ENCODE measurements at places on chromosomes 11 and 22.

- no peak for DNase-seq
Measured at GRCh38 chr11:967995-968751, 42.5 kb downstream of the AP2A2 start.

- DNase-seq = no peak
Measured at GRCh38 chr22:19039796-19040280, 82.4 kb downstream of the DGCR2 start.

DNA sequence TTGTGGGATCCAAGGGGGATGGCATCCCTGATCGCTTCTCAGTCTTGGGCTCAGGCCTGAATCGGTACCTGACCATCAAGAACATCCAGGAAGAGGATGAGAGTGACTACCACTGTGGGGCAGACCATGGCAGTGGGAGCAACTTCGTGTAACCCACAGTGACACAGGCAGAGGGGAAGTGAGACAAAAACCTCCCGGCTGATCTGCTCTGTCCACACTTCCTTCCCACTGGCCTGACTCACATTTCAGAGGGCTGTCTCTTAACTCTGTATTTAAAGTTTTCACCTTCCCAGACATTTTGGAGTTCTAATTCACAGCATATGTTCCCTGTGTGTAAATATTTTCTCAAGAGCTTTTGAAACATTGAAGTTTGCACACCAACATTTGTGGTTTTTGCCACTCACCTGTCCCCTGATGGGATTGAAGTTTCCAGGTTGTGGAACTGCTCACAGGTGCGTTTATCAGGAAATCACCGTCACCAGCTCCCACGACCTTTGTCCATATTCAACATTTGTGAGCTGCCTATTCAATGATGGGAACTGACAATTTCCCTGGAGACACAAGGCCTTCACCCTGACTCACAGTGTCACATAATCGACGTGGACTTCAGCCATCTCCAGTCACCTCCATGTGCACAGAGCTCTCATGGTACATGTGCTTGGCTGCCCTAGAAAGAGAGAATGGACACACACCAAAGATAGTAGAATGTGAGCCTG is 99.2 kb downstream of the VPREB1 start:
- DNase-seq = no peak

- no peak for DNase-seq
Measured at GRCh38 chr11:85236211-85236610, 390.9 kb downstream of the DLG2 start.

DNA sequence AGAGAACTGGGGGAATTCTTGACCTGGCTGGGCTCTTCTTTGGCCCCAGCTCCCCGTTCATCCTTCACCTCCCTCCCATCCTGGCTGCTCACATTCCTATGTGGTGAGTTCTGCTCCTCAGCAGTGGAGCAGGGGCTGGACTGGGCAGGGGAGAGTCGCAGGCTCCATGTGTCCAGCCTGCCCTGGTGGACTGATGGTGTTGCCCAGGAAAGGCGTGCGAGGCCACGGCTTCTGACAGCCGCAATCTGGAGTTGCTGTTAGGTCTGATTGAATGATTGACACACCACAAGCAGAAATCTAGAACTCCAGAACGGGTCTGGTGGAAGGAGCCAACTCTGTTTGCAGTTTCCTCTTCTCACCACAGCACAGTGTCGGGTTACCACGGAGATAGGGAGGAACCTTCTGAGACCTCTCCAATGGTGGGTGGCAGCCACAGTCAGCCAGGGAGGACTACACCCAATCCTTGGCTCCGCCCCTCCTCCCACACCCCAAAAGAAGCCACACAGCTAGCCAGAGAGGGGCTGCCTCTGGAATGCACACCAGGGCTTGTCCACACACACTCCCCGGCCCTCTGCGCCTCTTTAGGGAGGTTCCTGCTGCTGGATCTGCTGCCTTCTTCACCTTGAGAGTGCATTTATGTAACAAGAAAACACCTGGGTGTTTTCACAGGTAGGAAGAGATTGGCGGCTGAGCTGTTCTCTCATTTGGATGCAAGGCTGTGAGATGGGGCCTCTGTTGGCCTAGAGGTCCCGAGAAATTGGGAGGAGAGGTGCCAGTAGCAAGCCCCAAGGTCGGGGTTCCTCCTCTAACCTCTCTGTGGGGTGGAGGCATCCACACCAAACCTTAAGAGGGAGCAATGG is 56.4 kb upstream of the CD44 start:
- DNase-seq = no peak

GRCh38 chr11:8111636-8112035 is 30.6 kb downstream of the TUB start:
- DNase-seq = no peak

DNA sequence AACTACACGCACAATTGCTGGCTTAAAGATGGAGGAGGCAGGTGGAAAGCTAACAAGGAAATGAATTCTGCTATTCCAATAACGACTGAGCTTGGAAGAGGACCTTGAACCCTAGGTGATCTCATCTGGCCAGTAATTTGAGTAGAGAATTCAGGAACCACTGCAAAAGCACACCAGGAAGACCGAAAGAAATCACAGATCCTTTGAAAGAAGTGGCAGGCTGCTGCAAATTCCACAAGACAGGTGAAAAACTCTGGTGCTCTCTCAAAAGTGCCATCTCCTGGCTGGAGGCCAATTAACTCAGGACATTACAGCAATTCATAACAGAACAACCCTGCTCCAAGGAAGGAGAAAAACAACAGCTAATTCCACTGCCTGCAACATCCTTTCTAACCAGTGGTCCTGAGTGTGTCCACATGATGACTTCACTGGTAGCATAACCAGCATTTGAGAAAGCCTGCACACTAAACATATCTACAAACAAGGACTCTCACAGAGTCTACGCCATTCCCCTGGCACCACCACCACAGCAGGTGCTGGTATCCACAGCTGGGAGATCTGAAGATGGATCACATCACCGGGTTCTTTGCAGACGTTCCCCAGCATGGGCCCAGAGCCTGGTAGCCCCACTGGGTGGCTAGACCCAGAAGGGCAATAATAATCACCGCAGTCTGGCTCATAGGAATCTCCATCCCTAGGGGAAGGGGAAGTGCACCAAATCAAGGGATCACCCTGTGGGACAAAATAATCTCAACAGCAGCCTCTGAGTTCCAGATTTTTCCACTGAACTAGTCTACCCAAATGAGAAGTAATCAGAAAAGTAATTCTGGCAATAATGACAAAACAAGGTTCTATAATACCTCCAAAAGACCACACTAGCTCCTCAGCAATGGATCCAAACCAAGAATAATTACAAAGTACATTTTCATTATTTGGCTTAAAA is 44.9 kb upstream of the CLTCL1 start:
- no peak for DNase-seq

- no peak for DNase-seq
Measured at GRCh38 chr11:88266919-88267318, 70.6 kb downstream of the CTSC start.

GRCh38 chr11:95058621-95059020 is 8.1 kb upstream of the SRSF8 start:
- no peak for DNase-seq

DNA sequence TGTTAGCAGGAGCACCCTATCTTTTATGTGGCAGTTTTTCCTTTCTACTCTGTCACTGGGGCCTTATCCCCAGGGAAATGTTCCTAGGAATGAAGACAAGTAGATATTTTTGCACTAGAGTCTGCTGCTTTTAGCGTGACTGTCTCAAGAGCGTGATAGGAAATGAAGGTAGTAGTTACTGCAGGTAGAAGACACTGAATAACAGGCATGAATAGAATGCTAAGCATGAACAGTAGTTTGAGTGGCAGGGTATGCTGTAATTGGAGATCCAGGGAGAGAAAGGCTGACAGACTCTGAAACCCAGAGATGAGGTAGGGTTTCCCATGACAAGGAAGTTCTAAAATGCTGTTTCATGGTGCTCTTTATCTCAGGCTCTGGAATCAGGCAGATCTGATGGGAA is 475.1 kb downstream of the NELL1 start:
- DNase-seq = no peak

DNA sequence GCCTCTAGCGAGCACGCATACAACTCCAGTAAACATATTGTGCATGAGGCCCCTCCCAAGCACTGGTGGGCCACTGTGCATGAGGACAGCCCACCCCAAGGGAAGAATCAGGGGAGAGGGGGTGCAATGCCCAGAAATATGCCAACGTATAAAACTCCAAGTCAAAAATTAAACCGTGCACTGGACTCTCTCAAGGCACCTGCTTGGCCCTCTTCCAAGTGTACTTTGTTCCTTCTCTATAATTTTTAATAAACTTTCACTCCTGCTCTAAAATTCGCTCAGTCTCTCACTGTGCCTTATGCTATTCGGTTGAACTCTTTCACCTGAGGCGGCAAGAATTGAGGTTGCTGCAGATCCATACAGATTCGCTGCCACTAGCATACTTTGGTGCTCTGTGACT is 465.3 kb upstream of the TENM4 start:
- DNase-seq = no peak

- DNase-seq = no peak
Measured at GRCh38 chr22:26471522-26471921, 12.1 kb downstream of the HPS4 start.

DNA sequence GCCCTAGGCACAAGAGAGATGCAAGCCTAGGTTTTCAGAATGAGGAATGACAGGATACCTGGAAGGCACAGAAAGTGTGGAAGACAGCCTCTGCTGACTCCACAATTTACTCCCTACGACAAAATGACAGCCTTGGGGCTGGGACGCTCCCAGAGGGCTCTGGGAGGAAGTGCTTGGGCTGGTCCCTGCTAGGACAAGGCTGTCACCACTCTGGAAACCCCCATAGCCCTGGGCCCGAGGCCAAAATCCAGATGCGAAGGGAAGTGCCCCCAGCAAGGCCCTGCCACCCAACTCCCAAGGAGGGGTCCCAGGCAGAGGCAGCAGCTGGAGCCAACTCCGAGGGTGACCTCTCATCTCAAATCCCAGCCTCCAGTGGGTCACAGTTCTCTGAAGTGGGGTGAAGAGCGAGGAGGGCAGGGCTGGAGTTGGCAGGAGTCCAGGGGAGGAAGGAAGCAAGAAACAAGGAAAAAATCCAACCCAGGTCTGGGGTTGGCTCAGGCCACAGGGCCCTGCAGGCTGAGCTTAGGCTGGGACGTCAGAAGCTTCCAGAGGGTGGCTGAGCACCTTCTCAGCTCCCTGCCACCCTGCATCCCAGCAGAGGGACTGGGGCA is 6.3 kb upstream of the CDC42EP2 start:
- no peak for DNase-seq

DNA sequence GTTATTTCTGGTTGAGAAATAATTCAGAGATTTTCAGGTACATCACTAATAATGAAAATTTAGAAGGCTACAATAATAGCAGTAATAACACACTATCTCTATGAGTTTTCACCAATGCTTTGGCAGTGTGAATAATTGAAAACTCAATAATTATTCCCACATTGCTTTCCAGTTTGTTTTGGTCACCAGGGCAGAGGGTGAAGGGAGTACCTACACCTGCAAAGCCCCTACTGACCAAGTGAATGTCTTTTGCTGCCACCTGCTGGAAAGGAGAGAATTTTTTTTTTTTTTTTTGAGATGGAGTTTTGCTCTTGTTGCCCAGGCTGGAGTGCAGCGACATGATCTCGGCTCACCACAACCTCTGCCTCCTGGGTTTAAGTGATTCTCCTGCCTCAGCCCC is 3.2 kb downstream of the NELL1 start:
- peak; percentile 58 for DNase-seq

DNA sequence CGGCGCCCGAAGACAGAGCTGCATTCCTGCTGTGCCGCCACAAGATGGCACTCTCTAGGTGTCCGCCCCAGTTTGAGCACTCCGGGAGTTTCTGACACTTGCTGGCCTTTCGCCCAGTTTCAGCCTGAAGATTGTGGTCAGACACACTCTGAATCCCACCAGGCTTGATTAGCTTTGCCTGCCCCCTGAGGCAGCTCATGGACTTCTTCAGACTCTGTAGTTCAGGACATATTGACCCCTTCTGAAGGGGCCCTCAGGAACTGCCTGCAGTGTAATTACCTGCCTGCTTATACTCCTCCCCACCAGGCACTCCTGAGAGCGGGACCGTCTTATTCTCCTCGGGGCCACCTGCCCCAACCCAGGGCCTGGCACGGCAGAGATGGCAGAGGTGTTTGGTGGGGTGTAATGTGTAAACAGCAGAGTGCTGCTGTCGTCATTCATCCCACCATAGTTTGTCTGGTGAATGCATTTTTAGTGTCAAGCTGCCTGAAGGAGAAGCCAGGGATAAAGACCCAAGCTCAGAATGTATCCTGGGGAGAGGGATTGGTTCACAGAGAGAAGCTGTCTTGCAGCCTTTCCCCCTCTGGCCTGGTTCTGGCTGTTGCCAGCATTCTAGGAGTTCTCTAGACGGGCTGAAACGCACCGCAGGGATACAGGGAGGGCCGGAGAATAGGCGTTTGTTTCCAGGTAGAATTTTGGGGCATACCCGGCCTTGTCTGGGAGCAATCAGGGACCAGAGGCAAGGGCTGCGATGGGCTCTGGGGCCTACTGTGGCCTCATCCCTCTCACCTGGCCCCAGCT is 46.4 kb downstream of the EIF3F start:
- peak; percentile 68 for DNase-seq

- no peak for DNase-seq
Measured at GRCh38 chr11:43497144-43497543, 138.4 kb downstream of the TTC17 start.

DNA sequence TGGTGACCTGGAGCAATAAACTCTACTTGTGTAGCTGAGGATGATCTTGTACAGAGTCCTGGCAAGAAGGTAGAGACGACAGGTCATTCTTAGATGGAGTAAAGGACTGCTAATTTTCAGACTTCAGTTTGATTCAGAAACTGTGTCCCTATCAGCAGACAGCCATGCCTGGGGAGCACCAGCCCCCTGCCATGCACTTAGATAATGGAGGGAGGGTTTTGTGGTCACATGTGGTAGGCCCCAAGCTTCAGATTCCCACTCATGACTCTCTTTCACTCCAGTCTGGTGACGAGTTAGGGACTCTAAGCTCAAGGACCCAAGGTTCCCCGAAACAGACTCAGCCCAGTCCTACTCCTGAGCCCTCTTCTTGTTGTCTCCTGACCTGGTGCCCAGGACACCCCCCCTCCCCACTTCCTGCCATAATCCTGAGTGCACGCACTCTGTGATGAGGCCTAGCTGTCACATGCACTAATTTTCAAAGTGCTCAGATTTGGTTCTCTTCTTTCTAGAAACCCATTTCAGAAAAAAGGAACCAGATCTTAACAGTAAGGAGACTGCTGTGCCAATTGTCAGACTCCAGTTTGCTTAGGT is 10.2 kb upstream of the AMPD3 start:
- DNase-seq = no peak

DNA sequence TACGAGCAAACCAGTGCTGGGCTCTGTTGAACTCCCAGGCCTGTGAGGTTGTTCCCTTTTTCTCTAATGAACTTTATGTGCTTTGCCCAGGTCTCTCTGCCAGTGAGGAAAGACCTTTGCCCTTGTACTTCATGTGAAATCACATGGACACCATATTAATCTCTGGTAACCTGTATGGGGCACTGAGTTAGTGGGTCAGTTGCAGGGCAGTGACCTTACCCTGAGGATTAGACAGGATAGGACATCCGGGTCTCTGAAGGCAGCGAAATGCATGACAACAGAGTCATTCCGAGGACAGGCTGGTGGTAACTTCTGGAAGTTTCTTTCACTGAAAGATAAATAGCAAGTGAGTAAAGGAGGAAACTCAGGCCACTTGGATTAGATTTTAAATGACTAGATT is 93.7 kb downstream of the ZBTB16 start:
- no peak for DNase-seq
